Activated CD4-positive, alpha-beta T cell treated with anti-CD3 and anti-CD28 coated beads, Interleukin-2, amount 50 U/mL, for 16 hours (primary cell): ENCODE measurements at places on chromosomes 5 and 9.

GRCh38 chr9:102642651-102643050 lies 352.5 kb upstream of the CYLC2 start:
- DNase-seq, result no peak

DNA sequence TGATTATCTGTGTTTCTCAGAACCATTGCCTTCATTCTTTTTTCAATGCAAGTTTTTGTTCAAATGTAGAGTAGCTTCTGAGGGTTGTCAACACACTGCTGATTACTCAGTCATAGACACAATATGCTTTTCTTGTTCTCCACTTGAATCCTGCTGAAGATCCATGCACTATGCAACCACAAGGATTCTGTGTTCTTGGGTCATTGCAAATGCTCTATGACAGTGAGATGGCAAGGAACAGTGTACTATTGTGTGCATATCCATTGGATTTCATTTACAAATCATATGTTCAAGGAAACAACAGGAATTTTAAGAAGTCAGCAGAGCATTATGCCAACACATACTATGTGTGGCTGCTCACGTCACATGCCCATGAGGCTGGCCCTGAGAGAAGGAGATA lies 1590.2 kb downstream of the EFNA5 start:
- no peak for DNase-seq

- DNase-seq, result no peak
These were observed 1319.3 kb upstream of the C9orf72 start for GRCh38 chr9:28892538-28892937.

DNA sequence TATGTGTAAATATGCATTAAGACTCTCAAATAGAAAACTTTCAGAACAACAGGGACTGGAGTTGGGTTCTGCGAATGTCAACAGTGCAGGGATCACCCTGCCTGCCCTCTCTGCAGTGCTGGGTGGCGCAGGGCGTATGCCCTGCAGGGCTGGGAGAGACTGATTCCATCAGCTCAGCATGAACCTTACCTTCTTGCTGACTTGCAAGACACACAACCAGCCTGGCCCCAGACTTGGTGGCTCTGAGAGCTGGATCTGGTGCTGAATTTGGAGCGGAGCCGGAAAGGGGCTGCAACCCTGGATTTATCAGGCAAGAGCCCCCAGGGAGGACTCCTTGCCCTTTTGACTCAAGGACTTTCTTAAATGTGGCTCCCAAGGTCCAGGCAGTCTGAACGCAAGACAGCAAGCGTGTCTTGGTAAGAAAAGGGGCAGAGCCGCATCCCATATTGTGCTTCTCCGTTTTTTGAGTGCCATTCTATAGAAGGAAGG lies 376.0 kb upstream of the IRX2 start:
- DNase-seq, result no peak

- DNase-seq, result no peak
These were observed 129.3 kb downstream of the GCNT1 start for GRCh38 chr9:76588316-76588715.

GRCh38 chr9:16398691-16399090 lies 471.8 kb downstream of the BNC2 start:
- DNase-seq, result no peak

- DNase-seq, result no peak
These were observed 167.7 kb downstream of the RGS3 start for GRCh38 chr9:113631137-113631765.

GRCh38 chr5:116440457-116441001 lies 134.1 kb downstream of the SEMA6A start:
- DNase-seq, result no peak

DNA sequence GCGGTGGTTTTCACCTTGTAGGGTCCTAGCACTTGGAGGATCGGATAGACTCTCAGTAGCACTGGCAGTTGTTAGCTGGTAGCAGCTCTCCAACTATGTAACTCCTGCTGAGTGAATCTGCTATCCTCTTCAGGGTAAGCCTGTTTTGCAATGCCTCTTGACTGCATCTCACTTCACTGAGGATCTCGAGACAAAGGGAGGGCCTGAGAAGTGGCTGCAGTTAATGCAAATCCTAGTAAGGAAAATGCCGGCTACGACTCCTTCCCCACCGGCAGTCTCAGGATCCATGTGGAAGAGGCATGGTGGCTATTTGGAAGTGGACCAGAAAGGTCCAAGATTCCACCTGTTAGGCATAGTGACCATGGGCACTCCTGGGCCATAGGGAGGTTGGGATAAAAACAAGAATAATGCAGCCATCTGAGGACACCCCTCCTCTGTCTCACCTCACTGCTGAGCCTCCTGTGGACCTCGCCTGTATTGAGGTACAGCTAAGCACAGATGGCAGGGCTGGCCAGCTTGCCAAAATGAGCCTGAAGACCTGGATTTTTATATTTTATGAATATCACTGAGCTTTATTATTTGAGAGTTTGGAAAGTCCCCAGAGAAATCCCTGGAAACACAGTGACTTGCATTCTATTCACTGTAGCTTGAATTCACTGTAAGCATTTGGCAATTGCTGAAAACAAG lies 146.0 kb downstream of the LIFR start:
- DNase-seq, result no peak

DNA sequence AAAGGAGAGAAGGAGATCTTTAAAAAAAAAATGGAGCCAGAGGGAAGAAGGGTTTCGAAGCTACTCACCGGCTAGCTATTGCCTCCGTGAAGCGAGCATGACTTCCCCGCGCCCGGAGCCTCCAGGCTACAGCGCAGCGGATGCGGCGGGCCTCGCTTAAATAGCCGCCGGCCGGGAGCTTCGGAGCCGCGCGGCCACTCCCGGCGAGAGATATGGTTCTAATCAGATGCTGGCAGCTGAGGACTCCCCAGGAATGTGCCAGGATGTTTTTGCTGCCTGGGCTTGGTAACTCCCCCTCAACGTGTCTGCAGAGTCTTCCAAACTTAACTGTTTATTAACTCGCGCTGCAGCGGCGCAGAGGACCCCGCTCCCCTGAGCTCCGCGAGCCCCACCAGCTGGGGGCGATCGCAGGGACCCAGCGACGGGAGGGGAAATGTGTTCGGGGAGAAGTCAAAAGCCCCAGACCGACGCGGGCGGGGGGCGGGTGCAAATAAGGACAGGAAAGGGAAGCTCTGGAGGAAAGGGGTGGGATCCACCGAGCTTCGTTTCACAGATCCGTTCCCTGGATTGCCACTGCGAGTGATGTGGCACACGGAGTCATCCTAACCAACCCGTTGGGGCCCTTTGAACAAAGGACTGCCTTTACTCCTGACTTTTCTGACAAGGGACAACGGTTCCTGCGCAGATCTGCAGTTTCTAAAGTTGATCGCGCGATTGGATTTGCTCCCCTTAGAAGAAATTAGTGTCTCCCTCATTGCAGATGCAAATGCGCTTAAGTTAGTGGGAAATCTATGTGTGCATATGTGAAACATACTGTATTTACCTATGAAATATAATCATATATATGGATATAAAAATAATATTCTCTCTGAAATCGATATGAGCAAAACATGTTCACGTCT lies at the start of gene DAB2:
Gene DAB2 (minus strand): TSS at position 245 of the 902 bp plus-strand sequence. CDS start 30,660 bp downstream, outside the sequence.
- peak; percentile 24 for DNase-seq

DNA sequence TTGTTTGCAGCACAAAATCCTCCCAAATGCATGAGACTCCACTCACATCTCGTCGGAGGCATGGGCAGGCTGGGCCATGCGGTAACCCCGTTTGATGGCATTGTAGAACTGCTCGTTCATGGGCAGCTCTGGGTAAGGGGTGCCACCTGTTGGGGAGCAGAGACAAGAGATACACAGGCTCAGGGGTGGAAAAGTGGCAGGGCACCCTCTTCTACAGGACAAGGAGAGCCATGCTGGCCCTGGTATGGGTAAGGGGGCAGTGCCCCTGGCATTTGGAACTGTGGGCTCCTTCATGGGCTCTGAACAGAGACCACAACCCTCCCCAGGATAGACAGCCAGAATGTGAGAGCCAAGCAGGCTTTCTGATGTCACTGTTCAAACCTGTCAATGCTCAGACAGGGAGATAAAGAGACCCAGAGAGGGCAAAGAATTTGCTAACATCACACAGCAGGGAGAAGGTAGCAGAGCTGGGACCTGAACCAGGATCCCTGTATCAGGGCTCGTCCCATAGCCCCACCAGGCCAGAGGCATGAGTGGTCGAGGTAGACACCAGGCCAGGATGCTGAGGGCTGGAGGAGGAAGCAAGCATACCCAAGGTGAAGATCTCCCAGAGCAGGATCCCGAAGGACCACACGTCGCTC lies 33.2 kb upstream of the CSF1R start:
- DNase-seq, result peak; percentile 30

DNA sequence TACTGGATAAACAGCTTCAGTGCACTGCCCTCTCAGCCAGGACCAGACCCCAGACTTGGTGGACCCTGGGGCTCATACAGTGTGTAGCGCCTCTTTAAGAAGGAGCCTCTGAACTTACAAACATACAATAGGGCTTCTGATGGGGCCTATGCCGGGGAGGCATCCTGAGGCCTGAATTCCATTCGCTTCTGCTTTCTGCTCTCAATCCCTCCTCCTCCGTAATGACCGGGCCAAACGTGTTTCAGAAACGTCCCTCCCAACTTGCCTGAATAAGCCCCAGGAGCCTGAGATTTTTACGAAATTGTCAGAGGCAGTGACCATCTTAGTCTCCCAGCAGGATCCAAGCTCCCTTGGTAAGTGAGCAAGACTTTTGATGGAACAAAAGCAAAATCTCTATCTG lies 128.1 kb upstream of the BOD1 start:
- DNase-seq, result no peak
